CD4-positive, alpha-beta T cell treated with Interleukin-2 at 100 ng/mL for 4 hours (primary cell): ENCODE measurements at places on chromosomes 1 and 21.

DNA sequence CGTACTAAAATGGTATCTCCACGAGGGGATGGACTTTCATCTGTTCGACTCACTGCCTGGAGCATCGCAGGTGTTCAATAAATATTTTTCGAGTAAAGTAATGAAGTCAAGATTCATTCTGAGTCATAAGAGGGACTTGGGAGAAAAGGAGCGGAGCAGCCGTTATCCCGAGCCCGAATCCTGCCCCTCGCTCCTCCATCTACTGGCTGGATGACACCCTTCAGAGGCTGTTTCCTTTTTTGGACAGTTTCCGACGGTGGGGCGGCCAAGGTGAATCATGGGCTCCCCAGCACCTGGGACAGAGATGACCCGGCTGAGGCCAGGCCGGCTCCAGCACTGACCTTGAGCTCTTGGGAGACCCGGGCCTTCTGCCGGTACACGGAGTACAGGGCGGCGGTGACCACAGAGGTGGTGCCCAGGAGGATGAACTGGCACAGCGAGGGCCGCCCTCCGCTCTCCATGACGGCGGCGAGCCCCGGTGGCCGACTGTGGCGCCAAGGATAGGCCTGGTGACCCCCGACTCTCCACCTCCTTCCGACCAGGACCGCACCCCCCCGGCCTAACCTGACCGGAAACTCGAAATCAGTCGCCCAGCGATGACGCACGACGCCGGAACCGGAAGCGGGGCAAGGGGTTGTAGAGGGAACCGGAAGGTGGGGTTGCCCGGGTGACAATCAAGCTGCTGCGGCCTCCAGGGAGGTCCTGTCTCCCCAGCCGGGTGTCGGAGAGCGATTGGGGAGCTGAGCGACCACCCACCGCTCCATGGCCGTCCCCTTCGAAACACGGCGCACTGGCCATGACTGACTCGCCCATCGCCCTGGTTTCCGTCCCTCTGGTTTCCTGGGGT lies at the start of gene MUL1:
Gene MUL1 (minus strand): TSS at position 588 of the 847 bp plus-strand sequence. CDS start 127 bp downstream, at position 461.
- peak; percentile 91 for DNase-seq

GRCh38 chr1:85992791-85993190 lies 163.8 kb downstream of the COL24A1 start:
- DNase-seq = no peak

GRCh38 chr1:22521692-22522091 lies 41.6 kb upstream of the EPHA8 start:
- no peak for DNase-seq

GRCh38 chr1:24119859-24120756 lies 8.2 kb upstream of the MYOM3 start:
- no peak for DNase-seq

DNA sequence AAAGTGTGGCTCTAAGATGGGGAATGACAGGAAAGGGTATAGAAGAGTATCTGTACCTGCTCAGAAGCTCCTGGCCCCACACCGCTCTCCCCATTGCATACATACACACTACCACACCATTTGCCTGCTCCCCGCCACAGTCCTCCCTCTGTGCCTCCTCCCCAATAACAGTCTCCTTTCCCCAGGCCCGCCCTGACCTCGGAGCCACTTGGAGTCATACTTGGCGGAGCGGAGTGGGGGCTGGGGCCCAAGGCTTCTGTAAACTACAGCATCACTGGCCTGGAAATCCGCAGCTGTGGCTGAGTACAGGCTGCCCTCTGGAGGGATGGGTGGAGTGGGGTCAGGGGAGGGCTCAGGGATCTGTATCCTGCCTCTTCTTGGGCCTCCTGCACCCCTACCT lies 8.6 kb downstream of the SEMA6C start:
- no peak for DNase-seq

DNA sequence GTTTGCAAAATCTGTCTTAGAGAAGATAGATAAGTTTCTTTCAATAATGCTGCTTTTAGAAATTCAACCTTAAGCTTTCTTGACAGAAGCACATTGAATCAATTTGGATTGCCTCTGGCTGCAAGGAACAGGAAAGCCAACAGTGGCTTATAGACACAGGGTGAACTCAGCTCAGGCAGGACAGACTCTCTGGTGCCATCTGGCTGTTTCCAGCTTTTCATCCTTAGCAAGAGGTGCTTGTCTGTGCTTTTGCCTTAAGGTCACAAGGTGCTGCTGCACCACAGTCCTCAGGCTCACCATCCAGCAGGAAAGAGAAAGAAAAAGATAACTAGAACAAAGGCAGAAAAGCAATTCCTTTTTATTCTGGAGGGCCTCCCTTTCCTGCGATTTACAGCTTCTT lies 93.7 kb upstream of the ETS2 start:
- DNase-seq = no peak

DNA sequence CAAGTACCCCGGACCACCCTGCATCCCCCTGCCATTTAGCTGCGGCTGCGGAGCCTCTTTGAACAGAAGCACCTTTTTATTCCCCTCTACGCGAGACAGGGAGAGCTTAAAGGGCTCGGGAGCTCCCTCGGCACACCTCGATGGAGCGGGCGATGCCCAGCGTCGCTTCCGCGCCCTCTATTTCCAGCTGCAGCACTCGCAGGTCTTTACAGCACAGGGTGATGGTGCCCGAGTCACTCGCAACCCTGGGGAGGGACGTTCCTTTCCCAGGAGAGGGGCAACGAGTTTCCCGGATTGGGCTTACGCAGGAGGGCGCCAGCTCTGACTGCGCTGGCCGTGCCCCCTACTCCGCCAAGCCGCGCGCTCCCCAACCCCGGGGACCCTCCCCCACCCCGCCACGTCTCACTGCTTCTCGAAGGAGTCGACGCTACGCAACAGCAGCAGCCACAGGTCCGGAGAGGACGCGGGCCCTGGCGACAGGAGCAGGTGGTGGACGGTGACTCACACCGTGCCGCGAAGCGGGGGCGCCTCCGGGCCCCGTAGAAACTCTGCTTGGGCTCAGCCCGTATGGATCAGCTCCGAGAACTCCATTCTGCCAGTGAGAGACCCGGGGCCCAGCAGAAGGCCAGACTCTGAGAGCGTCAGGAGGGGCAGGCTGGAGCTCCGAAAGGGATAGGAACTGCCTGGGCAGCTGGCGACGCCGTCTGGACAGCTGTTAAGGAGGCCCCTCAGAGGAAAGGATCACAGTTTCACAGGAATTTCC lies 5.8 kb upstream of the FAM167B start:
- DNase-seq = peak; percentile 38

DNA sequence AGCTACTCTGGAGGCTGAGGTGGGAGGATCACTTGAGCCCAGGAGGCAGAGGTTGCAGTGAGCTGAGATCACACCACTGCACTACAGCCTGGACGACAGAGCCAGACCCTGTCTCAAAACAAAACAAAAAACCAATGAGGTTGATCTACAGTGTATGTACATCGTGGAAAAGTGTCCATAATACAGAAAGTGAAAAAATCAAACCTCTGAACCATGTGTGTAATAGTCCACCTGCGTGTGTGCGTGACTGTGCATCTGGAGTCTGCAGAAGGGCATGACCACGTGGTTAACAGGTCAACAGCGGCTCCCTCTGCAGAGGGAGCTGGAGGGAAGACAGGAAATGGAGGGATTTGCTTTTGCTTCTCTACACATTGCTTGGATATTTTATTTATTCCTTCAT lies 32.4 kb upstream of the ENO1 start:
- DNase-seq = no peak

DNA sequence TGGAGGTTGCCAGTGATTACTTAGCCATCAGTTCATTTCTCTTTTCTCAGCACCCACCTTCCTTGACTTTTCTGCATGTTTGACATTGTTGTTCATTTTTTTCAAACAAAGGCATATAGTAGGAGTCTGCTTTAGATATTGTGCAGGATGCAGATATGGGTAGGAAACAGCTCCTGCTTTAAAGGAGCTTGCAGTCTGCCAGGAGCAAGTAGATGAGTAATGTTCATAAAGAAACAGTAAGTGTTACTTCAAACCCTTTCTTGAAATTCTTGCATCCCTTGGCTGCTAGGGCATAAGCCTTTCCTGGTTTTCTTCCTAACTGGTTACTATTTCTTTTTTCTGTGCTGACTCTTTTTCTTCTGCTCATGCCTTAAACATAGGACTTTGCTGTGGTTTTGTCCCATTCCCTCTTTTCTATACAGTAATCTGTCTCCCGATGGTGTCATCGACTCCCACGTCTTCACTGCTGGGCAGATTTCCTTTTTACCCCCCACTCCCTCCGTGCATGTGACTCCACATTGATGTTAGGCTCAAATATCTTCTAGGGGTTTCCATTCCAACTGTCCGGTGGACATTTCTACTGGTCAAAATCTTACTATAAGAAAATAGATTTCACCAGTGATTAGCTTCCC lies 20.4 kb downstream of the PTGFRN start:
- no peak for DNase-seq

GRCh38 chr21:41374867-41375533 lies 13.2 kb downstream of the MX2 start:
- no peak for DNase-seq

DNA sequence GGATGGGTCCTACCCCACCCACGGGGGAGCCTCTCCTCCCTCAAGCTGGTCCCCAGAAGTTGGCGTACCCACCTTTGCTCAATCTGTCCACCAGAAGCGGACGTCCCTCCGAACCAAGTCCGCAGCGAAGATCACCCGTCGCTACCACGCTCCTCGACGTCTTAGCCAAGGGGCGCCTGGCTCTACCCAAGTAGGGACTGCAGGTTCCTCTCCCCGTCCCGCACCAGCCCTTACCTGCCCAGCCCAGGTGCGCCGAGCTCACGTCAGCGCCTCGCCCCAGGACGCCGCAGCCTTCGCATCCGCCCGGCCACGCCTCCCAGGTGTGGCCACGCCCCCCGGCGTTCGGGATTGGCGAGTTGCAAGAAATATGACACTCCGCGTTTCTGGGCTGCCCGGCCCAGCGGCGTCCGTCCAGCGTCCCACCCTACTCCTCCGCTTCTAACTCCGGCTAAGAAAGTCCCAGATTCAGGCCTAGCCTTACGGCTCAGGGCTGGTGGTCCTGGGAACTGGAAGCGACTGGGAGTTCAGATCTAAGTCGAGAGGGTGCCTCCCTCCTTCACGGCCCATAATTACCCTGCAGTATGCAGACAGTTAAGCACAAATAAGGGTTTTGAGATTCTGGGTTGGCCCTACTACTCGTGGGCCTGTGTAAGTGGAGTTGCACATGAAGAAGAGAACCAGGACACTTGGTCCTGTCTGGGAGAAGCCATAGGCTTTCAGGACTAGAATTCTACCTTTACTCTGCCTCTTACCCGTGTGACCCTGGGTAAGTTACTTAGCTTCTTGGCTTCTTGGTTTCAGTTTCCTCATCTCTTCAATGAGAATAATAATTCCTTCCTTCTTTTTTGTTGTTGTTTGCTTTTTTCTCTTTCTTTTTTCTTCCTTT lies at the start of gene IRF6:
Gene IRF6 (minus strand): TSS at position 268 of the 886 bp plus-strand sequence. CDS start 4,729 bp downstream, outside the sequence.
- peak; percentile 77 for DNase-seq

GRCh38 chr1:244231572-244232315 lies 180.7 kb downstream of the ZBTB18 start:
- DNase-seq = no peak

DNA sequence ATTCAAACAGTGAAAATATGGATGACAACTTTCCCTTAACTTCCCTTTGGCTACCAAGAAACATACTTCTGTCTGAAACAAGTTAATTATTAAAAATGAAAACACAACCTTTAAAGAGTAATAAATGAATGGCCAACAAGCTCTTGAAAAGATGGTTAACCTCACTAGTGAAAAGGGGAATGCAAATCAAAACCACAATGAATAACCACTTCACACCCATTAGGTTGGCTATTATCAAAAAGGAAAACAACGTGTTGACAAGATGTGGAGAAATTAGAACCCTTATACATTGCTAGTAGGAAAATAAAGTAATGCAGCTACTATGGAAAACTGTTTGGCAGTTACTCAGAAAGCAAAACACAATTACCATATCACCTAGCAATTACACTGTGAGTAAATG lies 14.1 kb downstream of the COP1 start:
- no peak for DNase-seq

DNA sequence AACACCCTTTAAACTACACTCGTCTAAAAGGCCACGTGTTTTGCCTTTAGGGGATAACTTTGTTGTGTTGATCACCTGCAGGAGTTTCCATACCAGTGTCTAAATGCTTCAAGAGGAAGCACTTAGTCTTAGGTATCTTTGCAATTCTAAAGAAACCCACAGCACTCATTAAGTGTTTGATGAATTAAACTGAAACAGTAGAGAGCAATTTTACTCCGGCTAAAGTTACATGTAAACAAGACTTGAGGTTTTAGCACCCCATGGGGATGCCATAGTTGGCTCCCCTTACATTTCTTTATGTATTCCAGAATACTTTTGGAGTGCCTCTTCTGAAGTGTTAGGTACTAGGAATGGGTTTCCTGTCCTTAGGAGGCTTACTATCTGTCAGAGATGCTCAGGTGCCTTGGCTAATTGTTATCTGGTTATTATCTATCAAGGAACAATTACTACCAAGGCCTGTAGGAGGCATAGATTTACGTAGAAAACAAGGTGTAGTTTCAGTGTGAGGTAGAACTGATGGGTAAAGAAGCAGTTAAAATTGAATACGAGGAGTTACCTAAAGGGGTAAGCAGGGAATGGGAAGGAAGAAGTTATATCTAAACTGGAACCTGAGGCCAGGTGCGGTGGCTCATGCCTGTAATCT lies 176.8 kb upstream of the SAMSN1 start:
- no peak for DNase-seq

- no peak for DNase-seq
Observed at GRCh38 chr1:6868660-6869380, 83.6 kb downstream of the CAMTA1 start.

GRCh38 chr1:22892789-22893188 lies 79.9 kb downstream of the LACTBL1 start:
- no peak for DNase-seq

DNA sequence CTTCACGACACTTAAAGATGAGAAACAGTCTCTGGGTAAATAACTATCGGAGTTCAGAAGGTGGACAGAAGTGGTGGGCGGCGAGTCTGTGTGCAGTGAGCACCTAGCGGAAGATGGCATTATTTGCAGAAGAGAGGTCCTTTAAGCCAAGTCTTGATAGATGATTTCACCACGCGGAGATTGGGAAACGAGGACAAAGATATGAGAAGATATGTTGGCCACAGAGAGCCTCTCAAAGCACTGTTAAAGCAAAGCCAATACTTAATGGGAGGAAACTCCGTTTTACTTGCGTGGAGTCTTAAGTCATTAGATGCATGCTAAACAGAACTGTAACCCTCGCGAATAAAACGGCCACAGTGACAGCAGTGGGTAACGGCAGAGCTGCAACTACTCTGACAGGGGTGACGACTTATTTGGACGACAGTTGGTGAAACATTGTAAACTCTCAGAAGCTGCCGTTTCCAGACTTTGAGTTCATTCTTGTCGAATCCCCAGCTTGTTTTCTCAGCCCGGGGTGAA lies 577 bp upstream of the CEP350 start:
- peak; percentile 50 for DNase-seq
